ENCODE measurements at places on chromosomes 2 and 18. TPM values are rescaled to one million over a fixed set of nuclear protein-coding genes. Genes with fewer than 3 reads are reported as not detected.

- DNase-seq, result no peak
Observed at GRCh38 chr2:210655229-210655975, 99.0 kb downstream of the CPS1 start.

GRCh38 chr18:45764000-45764686 lies 40.2 kb downstream of the SLC14A1 start:
- DNase-seq, result no peak

Gene TRIM43
- total RNA-seq, result not detected

DNA sequence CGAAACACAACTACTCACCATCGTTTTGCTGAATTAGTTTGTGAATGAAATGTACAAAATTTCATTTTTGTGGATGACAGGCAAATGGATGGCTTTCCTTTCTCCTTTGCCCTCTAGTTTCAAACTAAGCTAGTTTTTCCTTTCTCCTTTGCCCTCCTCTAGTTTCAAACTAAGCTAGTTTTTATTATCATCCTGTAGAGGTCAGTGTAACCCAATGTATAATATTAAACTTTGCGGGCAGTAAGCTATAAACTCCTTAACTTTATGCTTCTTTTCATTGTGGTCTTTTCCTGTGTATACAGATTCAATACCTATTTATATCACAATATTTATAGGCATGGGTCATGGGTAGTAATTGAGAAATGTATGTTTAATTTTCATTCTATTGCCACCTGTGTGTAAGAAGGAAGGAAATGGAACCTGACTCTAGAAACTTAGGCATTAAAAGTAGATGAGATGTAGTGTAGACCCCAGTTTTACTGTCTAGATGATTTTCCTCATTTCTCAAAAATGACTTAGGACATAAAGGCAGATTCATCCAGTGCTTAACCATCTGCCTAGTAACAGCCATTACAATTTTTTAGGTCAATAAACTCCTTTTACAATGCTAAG lies 58.1 kb downstream of the MAP3K19 start:
- DNase-seq, result no peak
